ENCODE measurements at places on chromosomes 5 and 9.
A peak's percentile ranks its signal among the peaks of the same experiment; 100 is the strongest.

GRCh38 chr5:78587775-78588291 lies 60.7 kb downstream of the LHFPL2 start:
- peak; percentile 30 for ATAC-seq

GRCh38 chr5:154722097-154722496 lies 33.1 kb upstream of the LARP1 start:
- no peak for ATAC-seq

DNA sequence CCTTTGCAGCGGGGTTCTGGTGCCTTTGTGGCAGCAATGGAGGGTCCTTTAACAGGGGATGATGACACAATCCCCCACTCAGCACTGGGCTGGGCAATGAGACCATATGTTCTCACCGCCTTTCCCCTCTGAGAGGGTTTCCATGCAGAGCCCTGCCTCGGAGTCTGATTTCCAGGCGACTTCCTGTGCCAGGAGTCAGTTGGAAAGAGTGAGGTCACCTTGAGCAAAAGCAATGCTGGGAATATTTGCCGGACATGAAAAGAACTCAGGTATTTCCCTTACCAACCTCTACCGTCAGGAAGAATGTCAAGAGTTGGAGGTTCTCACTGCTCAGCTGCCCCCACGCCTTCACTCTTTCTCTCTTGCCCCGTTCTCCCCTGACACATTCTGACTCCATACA lies 284.2 kb upstream of the IRX1 start:
- no peak for ATAC-seq

- no peak for ATAC-seq
Measured at GRCh38 chr9:107942291-107942690, 452.7 kb upstream of the KLF4 start.

GRCh38 chr5:199950-200645 lies 8.8 kb downstream of the LRRC14B start:
- ATAC-seq: no peak

- no peak for ATAC-seq
Measured at GRCh38 chr9:25310961-25311360, 367.3 kb downstream of the TUSC1 start.

GRCh38 chr9:72134801-72135200 lies 14.4 kb upstream of the GDA start:
- ATAC-seq: no peak

DNA sequence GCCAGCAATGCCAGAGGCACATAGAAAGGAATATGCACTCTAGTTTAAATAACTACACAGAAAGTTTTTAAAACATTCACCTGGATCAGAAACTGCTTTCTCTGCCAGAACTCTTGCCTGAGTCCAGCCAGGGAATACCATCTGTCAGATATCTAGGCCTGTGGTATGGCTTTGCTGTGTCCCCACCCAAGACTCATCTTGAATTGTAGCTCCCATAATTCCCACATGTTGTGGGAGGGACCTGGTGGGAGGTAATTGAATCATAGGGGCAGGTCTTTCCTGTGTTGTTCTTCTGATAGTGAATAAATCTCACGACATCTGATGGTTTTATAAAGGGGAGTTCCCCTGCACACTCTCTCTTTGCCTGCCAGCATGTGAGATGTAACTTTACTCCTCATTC lies 41.5 kb upstream of the KCNV2 start:
- no peak for ATAC-seq

DNA sequence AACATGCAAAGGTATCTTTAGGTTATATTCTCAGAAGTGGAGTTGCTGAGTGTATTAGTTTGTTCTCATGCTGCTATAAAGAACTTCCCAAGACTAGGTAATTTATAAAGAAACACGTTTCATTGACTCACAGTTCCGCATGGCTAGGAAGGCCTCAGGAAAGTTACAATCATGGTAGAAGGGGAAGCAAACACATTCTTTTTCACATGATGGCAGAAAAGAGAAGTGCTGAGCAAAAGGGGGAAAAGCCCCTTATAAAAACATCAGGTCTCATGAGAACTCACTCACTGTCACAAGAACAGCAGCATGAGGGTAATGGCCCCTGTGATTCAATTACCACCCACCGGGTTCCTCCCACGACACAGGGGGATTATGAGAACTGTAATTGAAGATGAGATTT lies 163.6 kb upstream of the PRLR start:
- ATAC-seq: no peak

GRCh38 chr5:128426090-128426534 lies 111.9 kb downstream of the FBN2 start:
- no peak for ATAC-seq

GRCh38 chr5:115170929-115171510 lies 1.3 kb upstream of the TRIM36 start:
- ATAC-seq: no peak

GRCh38 chr5:172444110-172444510 lies 10.2 kb downstream of the SH3PXD2B start:
- ATAC-seq: peak; percentile 35

- ATAC-seq: no peak
Measured at GRCh38 chr5:133985540-133986180, 17.2 kb upstream of the C5orf15 start.

DNA sequence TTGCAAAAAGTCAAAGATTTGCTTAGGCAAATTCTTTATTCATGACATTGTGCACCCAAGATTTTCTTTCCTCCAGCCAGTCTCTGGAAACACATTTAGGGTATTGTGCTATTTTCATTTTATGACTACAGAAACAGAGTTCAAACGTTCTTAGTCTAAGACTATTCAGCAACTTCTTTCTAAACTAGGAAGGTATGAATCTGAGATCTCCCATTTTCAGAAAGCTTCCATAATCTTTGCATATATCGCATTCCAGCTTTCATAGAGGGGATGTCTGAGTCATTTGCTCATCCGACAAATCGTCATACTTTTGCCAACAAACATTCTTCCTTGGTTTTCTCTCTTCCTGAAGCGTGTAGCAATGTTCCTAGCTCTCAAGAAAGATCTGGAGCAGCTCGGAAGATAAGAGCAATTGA lies 1.6 kb upstream of the PAPPA start:
- ATAC-seq: peak; percentile 63

GRCh38 chr5:36374266-36374862 lies 72.7 kb upstream of the RANBP3L start:
- ATAC-seq: no peak

DNA sequence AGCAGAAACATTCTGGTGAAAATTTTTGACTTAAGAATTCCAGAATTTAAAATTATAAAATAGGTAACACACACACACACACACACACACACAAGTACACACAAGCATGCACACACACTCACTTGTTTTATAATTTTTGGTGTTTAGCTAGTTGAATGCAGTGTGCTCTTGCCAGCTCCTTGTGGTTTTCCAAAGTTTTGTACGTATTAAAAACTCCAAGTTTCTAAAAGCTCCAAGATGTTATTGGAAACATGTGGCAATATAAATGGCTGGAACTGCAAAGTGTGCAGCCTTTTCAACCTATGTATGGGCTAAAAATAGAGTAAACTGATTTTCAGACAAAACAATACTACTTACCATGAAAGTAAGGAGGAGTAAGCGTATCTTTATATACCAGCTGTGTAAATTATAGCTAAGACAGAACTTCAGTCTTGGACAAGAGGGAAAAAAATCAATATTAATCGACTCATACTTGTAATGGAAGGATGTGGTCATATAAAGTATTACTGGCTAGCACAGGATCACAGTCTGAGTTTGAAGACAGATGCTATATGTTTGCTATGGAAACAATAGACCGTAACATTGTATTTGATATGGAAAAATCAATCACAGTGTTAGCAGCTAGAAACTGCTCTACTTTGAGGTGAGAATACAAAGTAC lies 727.1 kb upstream of the GRAMD2B start:
- peak; percentile 72 for ATAC-seq

Measured in SK-N-SH treated with all-trans-retinoic acid at 6 μM for 48 hours (cell line).